H1 (cell line): ENCODE measurements at places on chromosomes 5 and 9. TPM values are rescaled to one million over a fixed set of nuclear protein-coding genes. Genes with fewer than 3 reads are reported as not detected.

FOXE1 gene
- total RNA-seq = not detected in 2 replicates

ZNF483 gene
- total RNA-seq = 82.0 and 83.8 TPM in 2 replicates

C1QTNF2 gene
- 1.0 and 1.3 TPM in 2 replicates for total RNA-seq

C6 gene
- total RNA-seq = not detected in 2 replicates

MAPKAP1 gene
- 140 and 146 TPM in 2 replicates for total RNA-seq
